Activated naive CD4-positive, alpha-beta T cell treated with anti-CD3 and anti-CD28 coated beads for 36 hours (primary cell): ENCODE measurements at places on chromosomes 12 and 14. TPM values are rescaled to one million over a fixed set of nuclear protein-coding genes. Genes with fewer than 3 reads are reported as not detected.

DNA sequence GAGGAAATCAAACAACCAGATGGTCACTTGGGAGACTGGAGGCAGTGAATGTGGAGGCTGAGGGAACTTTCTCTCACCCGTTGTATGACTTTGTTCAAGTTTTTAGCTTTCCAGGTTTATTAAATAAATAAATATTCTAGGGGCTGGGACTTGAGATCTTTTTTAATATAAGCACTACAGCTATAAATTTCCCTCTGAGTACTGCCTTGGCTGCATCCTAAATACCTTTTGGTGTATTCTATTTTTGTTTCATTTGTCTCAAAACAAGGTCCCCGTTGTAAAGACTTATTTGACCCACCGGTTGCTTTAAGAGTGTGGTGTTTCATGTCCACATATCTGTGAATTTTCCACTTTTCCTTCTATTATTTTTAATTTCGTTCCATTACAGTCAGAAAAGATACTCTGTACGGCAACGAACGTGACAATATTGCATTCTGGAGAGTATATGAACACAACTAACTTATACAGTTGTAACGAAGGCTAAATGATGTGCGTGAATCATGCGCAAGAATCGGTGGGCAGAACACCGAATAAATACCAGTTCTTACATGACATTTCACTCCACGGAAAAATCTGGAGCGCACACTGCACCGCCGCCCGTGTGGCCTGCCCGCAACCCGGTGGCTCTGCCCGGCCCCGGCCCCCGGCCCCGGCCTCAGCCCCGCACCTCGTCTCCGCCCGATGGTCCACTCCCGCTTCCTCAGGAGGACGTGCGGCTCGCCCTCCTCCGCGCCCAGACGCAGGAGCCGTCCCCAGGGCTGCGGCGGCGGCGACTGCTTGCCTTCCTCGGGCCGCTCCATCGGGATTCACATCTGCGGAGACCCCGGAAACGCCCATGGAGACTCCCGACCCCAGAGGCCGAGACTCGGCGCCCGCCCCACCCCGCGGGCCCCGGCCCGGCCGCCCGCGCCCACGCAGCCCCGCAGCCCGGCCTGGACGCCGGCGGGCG lies 602 bp downstream of the CHFR start:
- no peak for DNase-seq

- no peak for DNase-seq
Observed at GRCh38 chr14:89775946-89776345, 178.6 kb downstream of the EFCAB11 start.

DNA sequence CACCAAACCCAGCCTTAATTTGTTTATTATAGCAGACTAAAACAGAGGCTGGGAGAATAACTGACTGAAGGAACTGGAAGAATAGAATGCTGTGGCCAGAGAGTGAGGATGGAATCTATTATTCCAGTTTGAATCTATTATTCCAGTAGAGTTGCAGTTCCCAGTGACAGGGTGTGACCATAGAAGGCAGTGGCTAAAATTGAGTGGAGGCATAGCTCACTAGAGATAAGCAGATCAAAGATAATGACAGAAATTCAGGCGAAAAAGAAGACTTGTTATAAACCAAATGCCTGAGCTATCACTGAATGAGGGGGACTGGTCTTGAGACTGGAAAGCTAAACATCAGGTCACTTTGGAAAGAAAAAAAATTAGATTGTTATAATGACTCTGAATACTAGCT lies 26.0 kb upstream of the SNX6 start:
- DNase-seq: no peak

GRCh38 chr12:132783917-132784531 lies 22.4 kb upstream of the ANKLE2 start:
- no peak for DNase-seq

- DNase-seq: no peak
Observed at GRCh38 chr14:72549026-72549425, 344.9 kb downstream of the DPF3 start.

DNA sequence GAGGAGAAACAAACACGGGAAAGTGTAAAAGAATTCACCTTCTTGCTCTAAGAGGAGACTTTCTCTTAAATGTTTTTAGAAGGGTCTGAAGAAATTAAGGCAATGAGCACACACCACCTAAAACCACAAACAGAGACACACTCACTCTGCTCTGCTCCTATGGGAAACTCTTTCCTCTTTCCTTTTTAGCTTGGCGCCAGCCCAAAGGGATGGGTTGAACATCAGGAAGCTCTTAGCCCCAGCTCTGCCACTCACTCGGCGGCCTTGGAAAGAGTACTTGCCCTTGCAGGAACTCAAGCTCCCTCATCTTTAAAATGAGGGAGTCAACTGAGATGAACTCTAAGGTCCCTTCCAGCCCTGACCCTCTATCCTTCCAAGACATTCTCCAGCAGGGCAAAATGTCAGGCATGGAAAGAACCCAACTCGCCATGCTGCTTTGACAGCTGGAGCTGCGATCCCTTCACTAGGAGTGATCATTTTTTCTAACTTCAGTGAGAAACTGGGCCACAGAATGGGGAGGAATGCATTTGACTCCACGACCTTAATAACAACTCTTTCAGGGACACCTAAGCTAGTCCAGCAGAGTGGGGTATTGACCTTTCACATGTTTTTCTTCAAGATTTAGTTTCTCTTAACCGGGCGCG lies 980 bp upstream of the RNASE8 start:
- no peak for DNase-seq

- DNase-seq: no peak
Observed at GRCh38 chr12:131133015-131133905, 179.6 kb downstream of the ADGRD1 start.

DNA sequence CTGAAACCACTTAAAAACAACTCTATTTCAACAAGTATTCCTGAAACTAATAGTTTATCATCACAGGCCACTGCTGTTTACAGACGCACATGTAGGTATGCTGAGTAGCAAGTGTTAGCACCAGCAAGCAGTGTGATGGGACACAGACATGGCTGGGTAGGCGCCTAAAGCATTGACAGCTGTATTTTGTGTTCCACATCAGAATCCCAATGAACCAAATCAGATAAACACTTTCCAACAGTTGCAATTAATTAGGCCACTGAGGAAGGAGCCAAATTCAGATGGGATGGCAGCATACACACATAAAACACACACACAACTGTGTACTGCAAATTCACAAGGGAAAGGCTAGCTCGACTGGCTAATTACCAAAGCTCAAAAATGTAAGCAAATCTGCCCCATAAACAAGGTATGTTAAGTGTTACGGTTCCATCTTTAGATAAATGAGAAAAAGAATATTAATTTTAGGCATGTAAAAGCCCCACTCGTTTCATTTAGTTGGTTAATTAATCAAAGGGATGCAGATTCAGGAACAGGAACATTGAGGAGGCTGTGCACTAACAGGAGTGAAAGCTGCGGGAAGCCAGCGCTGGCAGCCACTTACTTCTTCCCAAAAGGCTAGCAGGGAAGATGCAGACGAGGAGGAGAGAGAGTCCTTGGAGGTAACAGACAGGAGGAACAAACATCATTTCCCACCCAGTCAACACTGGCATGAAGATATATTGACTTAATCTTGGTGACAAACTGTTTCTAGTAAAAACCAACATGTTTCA lies 33.4 kb downstream of the AMN start:
- DNase-seq: no peak

- no peak for DNase-seq
Observed at GRCh38 chr12:84397846-84398245, 514.8 kb downstream of the SLC6A15 start.

- no peak for DNase-seq
Observed at GRCh38 chr12:26851031-26851809, 18.2 kb upstream of the ITPR2 start.

The SRGAP1 gene
- not detected for total RNA-seq

The GPR137C gene
- 0.07 TPM for total RNA-seq

The HELB gene
- 23.0 TPM for total RNA-seq

The FSCB gene
- total RNA-seq: not detected

The TAS2R42 gene
- total RNA-seq: not detected

The CISTR gene
- total RNA-seq: not detected

The PTGER2 gene
- 0.67 TPM for total RNA-seq

The DBX2 gene
- total RNA-seq: not detected

The DYNLL1 gene
- 93.5 TPM for total RNA-seq
